ENCODE measurements at places on chromosomes 7 and 10.

GRCh38 chr7:106064771-106065574 lies 47.1 kb downstream of the SYPL1 start:
- peak; percentile 95 for DNase-seq

- no peak for DNase-seq
Observed at GRCh38 chr7:81492240-81492639, 277.6 kb downstream of the HGF start.

DNA sequence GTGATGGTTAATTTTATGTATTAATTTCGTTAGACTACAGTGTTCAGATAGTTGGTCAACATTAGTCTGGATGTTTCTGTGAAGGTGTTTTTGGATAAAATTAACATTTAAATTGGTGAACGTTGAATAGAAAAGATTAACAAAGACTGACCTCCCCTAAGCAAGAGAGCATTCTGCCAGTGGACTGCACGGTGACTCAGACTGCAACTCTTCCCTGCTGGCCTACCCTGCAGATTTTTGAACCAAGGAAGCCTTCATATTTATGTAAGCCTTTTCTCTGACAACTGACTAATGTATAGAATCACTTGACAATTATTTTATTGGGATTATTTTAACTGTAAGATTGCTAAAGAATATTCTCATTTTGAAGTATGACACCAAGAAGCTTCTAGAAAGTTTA lies 7.9 kb upstream of the ZNF248 start:
- no peak for DNase-seq

- DNase-seq = no peak
Observed at GRCh38 chr7:6654842-6655610, 17.9 kb downstream of the ZNF316 start.

DNA sequence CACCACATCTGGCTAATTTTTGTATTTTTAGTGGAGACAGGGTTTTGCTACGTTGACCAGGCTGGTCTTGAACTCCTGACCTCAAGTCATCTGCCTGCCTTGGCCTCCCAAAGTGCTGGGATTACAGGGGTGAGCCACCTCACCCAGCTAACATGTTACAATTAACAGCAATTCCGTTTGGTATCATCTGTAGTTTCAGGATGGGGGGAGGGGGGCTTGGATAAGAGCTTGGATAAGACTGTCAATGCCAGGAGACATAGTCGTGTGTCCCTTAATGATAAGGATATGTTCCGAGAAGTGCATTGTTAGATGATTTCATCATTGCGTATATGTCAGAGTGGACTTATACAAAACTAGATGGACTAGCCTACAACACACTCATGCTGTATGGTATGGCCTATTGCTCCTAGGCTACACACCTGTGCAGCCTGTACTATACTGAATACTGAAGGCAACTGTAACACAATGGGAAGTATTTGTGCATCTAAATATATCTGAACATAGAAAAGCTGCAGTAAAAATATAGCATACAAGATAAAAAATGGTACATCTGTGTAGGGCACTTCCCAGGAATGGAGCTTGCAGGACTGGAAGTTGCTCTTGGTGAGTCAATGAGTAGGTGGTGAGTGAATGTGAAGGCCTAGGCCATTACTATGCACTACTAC lies 103.9 kb upstream of the TNS3 start:
- DNase-seq = no peak

DNA sequence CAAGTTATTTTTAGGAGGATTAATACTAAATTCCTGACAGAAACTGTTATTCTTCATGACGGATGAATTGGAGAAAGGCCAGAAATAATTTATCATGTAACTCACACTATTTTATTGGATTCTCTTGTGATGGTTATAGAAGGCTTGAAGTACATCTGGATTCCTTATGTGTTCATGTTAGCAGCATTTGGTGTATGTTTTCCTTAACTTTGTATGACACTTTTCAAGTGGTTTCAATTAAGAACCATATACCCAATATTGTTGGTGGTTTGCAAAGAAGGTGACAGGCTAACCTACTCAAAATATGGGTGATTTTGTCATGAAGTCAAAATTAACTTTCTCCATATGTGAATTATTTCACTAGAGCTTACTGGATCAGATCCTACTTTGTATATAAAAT lies 532.2 kb upstream of the CNTNAP2 start:
- DNase-seq = no peak

GRCh38 chr7:78649976-78650375 lies 803.5 kb downstream of the MAGI2 start:
- DNase-seq = no peak

DNA sequence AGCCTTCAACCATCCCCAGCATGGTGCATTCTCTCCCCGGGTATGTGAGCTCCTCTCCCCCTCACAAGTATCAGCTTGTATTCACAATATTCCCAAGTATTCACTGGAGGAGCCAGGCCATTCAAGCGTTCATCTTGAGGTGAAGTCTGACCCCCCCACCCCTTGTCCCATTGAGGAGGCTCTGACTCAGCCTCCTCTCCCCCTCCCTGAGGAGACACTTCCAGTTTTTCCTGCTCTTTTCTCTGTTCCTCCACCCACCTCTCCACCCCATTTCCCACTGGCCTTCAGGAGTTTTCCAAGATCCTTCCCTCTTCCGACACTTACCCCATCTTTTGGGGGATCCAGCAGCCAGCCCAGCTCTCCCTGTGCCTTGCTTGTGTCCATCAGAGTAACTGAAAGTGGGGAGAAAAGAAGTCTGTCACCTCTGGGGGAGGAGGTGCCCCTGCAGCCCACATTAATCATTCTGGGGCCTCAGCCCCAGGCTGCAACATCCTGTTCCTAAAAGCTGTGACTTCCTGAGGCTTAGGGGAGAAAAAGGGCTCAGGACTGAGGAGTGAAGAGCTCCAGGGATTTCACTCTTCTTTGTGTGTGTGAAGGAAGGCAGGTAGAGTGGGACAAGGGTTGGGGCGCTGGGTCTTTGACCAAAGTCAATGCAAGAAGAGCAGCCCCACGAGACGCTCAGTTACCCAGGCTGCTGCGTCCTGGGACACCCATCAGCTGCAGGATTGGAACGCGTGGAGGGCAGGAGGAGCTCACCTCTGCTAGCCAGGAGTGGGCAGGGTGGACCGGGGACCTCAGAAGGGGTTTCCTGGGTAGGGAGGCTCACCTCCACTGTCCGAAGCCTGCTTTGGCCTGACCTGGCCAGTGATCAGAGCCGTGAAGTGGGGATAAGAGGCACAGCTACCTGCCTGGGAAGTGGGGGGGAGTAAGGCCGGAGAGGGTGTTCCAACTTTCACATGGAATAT lies 1.1 kb downstream of the EPHA1 start:
- DNase-seq = no peak

GRCh38 chr10:132104471-132105301 lies 38.9 kb downstream of the JAKMIP3 start:
- DNase-seq = no peak

DNA sequence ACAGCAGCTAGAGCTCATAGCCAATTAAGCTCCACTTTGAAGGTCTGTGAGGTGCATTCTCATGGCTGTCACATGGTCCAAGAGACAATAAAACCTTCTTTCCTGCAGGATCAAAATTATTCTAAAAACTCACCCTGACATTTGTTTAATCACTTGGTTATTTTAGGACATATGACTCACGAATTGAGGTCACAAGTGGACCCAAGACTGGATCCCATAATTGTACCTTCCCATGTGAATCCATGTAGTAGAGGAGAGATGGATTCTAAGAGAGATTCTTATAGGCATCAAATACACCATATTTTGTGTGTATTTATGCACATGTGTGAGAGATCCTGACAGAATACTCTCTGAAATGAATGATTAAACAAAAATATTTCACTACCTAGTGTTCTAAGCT lies 18.1 kb downstream of the POLR1F start:
- no peak for DNase-seq

DNA sequence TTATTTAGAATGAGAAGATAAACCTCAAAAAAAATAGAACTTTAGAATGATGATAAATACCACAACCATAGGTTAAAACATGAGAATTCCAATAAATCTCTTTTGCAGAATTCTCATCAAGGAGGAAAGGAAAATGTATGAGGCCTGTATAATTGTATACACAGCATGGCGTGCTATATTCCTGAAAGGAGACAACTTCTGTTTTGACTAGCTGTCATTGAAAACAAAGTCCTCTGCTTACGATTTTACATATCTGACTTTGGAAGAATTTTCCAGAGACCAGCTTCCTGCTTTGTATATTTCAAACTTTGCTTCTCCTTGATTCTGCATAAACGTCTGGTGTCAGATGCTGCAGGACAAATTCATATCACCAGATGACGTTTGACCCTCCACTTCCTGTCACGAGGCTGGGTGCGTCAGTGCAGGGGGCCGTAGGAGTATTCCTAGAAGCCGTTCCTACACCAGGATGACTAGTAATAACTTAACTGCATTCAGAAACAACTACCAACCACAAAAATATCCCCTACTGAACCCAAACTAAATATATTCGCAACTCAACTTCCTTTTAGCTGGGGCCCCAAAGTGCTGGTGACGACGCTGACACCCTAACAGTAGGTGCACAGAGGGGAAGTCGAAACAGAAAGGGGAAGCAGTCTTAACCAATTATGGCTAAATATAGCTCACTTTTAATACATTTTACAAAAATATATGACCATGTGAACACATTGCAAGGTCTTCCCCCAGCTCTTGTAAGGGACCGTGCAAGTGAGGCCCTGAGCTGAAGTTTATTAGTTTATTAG lies 178.6 kb upstream of the INHBA start:
- no peak for DNase-seq

DNA sequence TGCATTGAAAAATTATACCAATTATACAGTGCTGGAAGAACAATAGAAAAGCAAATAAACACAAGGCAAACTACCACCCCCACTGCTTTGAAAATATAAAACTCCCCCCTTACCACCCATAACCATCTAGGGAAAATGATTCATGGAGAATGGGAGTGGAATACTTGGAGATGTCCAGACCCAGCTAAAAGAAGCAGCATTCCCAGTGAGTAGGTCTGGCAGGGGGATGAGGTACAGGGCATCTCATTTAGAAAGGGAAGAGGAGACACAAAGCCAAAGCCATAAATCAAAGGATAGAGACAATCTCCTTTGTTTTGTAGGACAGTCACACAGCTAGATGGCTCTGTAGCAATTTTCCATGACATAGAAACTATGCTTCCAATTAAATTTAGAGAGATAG lies 36.0 kb upstream of the DGKI start:
- no peak for DNase-seq

- no peak for DNase-seq
Observed at GRCh38 chr7:17554341-17555015, 256.0 kb downstream of the AHR start.

DNA sequence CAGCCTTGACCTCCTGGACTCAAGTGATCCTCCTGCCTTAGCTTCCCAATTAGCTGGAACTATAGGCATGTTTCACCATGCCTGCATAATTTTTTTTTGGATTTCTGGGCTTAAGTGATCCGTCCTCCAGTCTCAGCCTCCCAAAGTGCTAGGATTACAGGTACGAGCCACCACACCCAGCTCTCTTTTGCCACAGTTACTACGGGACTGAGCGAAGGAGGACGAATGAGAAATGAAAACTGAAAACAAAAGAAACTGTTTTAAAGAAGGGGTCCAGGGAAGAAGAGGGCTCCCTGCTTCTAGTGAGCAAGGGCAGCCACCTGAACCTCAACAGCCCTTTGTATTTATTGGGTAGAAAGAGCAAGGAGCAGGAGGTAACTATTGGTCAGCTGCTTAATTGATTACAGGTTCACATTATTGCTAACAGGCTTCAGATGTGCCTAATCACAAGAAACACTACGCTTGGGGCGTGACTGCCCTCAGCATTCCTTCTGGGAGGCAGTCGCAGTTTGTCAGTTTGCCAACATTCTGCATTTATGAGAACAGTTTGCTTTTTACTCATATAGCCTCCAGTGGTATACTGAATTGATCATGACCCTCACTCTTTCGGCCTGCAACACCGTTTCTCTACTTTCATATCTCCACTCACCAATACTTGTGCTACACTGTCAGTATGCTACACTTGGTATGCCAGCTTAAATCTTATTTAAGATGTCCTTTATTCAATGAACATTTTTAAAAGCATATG lies 676.8 kb downstream of the DNAJB9 start:
- DNase-seq = peak; percentile 43

DNA sequence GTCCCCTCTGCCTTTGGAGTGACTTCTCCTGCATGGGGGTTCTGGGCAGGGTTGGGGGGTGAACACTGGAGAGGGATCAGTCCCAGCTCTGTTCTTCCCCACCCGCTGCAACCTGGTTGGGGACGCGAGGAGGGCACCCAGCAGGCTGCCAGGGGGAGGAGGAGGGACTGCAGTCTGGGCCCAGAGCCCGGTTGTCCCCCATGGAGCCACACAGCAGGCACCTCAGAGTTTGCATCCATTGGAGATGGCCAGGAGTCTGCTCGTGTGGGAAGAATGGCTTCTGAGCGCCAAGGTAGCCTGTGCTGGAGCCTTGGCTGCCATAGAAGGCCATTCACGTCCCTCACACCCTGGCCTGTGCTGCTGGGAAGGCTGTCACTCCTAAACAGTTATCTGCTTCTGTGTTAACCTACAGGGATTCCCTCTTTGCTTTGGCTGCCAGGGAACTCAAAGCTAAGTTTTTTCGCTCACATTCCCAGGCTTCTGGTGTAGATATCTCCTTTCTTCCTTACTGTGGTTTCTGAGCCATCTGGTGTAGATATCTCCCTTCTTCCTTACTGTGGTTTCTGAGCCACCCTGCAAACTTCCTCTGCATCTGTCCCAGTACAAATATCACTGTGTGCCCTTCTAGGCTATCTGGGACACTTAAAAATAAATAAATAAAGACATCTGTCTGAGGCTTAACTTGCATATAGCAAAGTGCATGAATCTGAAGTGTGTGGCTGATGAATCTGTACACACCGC lies 133.7 kb downstream of the LHPP start:
- DNase-seq = no peak

DNA sequence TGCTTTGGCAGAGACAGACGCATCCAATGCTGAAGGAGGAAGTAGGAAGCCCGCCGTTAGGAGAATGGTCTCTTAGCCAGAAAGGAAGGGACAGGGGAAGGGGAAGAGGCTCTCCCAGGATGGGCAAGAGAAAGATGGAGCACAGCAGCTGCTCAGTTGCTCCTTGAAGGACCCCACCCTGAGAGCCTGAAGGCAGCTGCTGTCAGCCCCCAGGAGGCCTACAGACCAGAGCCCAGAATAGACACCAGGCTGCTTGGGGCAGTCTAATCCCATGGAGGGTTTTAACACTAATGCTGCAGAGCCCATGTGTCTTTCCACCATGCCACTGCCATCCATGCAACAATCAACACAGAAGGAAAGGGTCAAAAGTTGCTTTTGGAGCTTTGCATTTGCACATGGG lies 3.5 kb upstream of the C7orf33 start:
- no peak for DNase-seq

All from RKO (cell line).